ENCODE measurements at places on chromosomes 12 and 14. TPM values are rescaled to one million over a fixed set of nuclear protein-coding genes. Genes with fewer than 3 reads are reported as not detected.

The SERPINA1 gene
- 10.3 TPM for total RNA-seq

The GYS2 gene
- not detected for total RNA-seq

The LIN52 gene
- 3.5 TPM for total RNA-seq

The SYCP3 gene
- not detected for total RNA-seq

The P2RX2 gene
- not detected for total RNA-seq

The TMEM132C gene
- total RNA-seq = not detected

The DHRS4L2 gene
- 11.9 TPM for total RNA-seq

The TMTC1 gene
- 4.6 TPM for total RNA-seq

The PTPN11 gene
- total RNA-seq = 52.3 TPM

The FOXA1 gene
- total RNA-seq = 0.16 TPM

The ACRBP gene
- total RNA-seq = 8.7 TPM

The LARP4 gene
- 18.4 TPM for total RNA-seq

The HHIPL1 gene
- 0.81 TPM for total RNA-seq

The C3AR1 gene
- total RNA-seq = 0.16 TPM

The RNF212B gene
- total RNA-seq = not detected

The TGFB3 gene
- 1.1 TPM for total RNA-seq

The CCDC175 gene
- not detected for total RNA-seq

The GALNT16 gene
- total RNA-seq = 0.89 TPM

The C12orf50 gene
- total RNA-seq = not detected

The SMIM41 gene
- total RNA-seq = not detected

The CARMIL3 gene
- 0.38 TPM for total RNA-seq

The CRACR2A gene
- 1.8 TPM for total RNA-seq

The NOVA1 gene
- total RNA-seq = 0.33 TPM

The PARPBP gene
- total RNA-seq = 1.5 TPM

The KTN1 gene
- total RNA-seq = 57.8 TPM

The ACIN1 gene
- 55.4 TPM for total RNA-seq

The STAT6 gene
- 91.5 TPM for total RNA-seq

The CLSTN3 gene
- total RNA-seq = 22.0 TPM

The TMEM179 gene
- not detected for total RNA-seq

The SCN8A gene
- total RNA-seq = 1.6 TPM

The CEBPE gene
- total RNA-seq = not detected

The TMED10 gene
- total RNA-seq = 171 TPM
